ENCODE measurements at places on chromosomes 3 and 15.

DNA sequence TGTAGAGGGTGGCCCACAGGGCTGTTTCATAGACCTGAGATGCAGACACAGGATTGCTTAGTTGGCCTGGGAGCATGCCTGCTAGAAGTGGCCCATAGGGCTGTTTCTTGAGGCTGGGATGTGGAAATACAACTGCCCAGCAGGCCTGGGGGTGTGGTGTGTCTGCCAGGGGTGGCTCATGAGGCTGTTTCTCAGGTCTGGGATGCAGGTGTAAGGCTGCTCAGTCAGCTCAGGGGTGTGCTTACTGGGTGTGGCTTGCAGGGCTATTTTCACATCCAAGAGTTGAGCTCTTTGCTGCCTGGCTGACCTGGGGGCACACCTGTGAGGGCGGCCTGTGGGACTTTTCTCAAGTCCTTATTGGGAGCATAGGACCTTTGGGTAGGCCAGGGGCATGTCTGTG is 131.3 kb downstream of the DOCK3 start:
- DNase-seq: no peak

GRCh38 chr3:128824132-128824850 is 55.1 kb upstream of the ACAD9 start:
- no peak for DNase-seq

- DNase-seq: no peak
Measured at GRCh38 chr15:68593828-68594532, 15.2 kb downstream of the CORO2B start.

GRCh38 chr15:49697121-49697520 is 76.3 kb downstream of the DTWD1 start:
- DNase-seq: no peak
